ENCODE measurements at places on chromosomes 4 and X.
A peak's percentile ranks its signal among the peaks of the same experiment; 100 is the strongest.

DNA sequence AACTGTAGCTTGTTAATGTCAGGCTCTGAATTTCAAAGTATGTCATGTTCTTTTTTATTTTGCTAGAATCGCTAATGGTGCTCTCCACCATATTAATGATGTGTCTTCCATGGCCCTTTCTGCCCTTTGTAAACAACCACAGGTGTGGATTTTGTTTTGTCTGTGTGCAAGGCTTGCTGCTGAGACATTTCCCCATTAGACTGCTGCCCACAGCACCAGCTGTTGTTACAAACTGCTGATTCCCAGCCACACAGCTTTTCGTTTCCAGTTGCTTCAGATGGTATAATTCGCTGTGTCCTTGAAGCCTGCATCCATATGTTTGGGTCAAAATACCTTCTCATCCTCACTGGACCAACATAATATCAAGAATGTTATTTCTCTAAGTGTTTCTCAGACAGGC is 32.8 kb downstream of the KCNIP4 start:
- no peak for DNase-seq

- DNase-seq: peak; percentile 83
Observed at GRCh38 chr4:76584241-76585152, 149.5 kb downstream of the SHROOM3 start.

- DNase-seq: no peak
Observed at GRCh38 chr4:103074744-103075434, 1.7 kb downstream of the SLC9B2 start.

DNA sequence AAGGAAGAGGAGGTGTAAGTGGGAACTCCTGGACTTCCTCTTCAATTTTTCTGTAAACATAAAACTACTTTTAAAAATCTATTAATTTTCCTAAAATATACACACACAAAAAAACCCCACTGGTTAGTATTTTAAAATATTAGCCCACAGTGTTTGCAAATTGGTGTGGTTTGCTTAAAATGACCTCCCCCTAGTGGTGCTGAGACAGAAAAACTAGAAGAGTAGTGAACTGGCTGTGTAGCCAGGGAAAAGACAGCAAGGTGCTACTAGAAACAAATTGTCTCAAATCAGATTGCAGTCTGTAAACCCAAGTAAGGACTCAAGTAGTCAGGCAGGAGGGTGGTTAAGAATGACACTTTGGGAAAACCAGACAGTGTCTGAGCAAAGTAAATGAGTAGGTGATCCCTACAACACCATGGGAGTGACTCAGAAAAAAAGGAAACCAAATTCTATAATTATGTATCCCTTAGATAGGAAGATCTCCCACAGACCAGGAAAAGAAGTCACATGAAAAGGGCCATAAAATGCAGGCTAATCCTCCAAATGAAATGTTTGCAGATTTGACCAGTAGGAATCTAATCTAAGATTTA is 26.0 kb downstream of the AMTN start:
- no peak for DNase-seq

GRCh38 chr4:54840992-54841768 is 183.4 kb downstream of the KIT start:
- DNase-seq: peak; percentile 22

- DNase-seq: no peak
Observed at GRCh38 chr4:148850257-148850995, 408.2 kb upstream of the NR3C2 start.

DNA sequence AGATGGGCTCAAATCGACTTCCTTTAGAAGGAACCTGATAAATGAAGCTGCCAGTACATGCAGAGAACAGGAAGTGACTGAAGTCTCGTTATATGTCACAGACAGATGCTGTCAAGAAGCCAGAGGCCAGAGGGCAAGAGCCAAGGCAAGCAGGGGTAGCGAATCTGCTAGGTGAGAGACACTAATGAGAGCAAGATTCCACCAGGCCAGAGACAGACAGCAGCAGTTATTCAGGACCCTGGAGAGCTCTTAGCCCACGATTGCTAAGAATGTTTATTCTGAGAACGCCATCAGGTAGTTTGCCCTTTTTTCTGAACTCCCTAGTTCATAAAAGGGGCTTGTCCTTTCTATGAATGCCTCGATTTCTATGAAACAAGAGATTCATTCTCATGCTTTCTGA is 73.7 kb downstream of the BEND2 start:
- DNase-seq: peak; percentile 8

GRCh38 chrX:22660756-22661155 is 339.0 kb upstream of the DDX53 start:
- no peak for DNase-seq

- no peak for DNase-seq
Observed at GRCh38 chr4:90121676-90122354, 5.4 kb upstream of the CCSER1 start.

DNA sequence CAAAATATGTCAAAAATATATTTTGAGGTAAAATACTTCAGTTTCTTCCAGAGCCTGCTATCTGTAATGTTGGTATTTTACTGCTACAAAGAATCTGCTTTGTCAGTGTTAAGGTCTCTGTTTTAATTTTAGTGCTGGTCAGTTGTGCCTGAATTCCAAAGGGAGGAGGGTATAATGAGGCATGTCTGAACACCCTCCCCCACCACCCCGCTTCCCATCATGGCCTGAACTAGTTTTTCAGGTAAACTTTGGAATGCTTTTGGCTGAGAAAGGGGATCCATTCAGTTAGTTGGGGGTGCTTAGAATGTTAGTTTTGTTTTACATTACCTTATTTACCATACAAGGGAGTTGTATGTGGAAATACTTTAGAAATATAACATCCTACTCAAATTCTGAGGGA is 158.5 kb downstream of the MID1IP1 start:
- DNase-seq: no peak

- peak; percentile 90 for DNase-seq
Observed at GRCh38 chr4:118034053-118034785, at the start of gene NDST3. Gene NDST3, plus strand, starts transcription at chr4:118034486. Its CDS starts 19,425 bp downstream, at chr4:118053911.

- peak; percentile 3 for DNase-seq
Observed at GRCh38 chr4:8762356-8762755, 109.3 kb downstream of the HMX1 start.

DNA sequence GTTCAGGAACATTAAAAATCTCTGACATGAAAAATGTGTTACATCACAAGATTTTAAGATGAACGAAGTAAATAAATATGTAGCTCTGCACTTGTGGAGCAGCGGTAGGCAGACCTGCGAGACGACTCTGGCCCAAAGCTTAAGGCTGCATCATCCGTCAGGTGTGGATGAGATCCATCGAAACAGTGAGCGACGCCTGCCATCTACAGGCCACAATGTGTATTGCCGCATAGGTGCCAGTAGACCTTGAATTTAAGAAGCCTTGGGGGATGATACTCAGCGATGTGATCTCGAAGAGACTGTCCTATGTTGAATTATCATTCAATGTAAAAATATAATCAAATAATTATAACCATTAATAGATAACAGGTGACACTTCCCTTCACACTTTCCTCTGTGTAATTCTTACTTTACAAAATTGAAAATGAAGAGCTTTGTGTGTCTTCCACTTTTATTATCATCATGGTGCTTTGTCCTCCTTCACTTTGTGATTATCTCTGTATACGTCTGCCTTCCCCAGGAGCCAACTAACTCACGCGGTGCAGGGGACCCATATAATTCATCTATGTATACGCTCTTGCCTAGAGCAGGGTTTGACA is 851.0 kb downstream of the RAB28 start:
- DNase-seq: peak; percentile 75

DNA sequence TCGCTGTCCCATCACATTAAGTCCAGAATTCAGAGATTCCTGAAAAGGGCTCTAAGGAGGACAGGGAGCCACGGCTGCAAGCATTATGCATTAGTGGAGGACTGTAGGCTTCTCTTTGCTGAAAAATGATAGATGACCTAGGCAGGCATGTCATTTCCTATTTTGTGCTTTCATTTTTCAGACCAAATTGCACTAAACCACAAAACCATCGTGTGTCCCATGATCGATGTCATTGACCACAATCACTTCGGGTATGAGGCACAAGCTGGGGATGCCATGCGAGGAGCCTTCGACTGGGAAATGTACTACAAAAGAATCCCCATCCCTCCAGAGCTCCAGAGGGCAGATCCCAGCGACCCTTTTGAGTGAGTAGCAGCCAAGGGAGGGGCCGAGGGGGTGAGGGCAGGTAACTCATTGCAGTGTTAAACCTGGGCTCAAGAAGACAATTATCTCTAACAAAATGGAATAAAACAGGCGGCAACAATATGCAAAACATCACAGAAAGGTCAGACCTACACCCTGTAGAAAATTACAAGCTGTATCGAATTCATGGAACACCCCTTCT is 355.2 kb upstream of the GALNT7 start:
- DNase-seq: no peak

DNA sequence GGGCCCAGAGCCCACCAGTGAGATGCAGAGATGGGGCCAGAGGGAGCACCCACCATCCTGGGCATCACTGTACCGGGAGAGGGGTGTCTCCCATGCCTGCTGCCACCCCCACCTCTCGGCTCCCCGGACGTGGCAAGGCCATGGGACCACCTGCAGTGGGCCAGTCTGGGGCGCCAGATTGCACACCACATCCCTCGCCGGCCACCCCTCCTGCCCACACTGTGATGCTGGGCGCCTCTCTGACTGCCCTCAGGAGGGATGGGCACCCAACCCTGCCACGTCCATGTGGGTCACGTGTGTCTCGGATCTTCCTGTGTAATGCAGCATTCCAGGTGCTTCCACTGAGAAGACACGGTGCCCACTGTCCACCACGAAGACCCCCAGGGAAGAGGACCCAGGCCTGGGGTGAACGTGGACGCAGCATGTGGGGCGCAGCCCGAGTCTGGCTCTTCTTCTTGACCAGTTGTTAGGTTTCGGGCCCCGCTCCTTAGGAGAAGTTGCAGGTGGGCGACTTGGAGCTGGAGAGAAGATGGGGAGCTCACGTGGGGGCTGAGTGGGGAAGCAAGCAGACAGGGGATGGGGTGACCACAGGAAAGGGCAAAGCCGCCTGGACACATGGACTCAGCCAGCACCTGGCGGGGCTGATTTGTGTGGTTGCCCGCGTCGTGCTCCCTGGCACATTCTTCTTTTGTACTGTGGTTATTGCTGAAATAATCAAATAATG is 47.7 kb downstream of the ZFYVE28 start:
- DNase-seq: no peak

- peak; percentile 36 for DNase-seq
Observed at GRCh38 chrX:12770440-12770839, 20.8 kb upstream of the PRPS2 start.

GRCh38 chr4:41257257-41257901 is 651 bp downstream of the UCHL1 start:
- peak; percentile 49 for DNase-seq

DNA sequence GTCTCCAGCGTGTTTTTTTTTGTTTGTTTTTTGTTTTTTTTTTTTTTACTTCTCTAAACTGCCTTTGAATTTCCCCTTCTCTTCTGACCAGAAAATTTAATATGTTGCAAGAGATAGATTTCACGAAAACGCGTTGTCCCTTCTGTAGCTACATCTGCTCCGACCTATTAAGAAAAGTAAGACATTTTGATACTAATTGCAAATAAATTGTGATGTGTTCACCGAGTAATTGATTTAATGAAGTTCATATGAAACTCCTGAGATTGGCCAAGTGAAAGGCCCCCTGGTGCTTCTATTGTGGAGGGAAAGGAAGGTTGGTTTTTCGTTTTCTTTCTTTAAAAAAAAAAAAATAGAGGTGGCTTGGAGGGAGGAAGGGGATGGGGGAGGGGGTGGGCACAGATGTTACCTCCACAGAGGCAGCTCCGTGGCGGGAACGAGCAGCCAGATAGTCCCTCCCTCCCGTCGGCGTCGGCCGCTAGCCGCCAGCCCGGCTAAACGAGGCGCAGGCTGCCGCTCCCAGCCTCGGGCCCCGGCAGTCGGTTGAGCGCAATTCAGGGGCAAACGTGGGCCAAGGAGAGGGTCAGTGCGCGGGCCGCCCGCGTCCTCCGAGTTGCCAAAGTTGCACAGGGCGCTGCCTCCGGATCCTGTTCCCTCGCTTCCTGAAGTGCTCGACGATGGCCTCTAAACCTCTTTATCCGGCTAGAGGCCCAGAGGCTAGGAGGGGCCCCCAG is 139.1 kb upstream of the ZIC3 start:
- no peak for DNase-seq

DNA sequence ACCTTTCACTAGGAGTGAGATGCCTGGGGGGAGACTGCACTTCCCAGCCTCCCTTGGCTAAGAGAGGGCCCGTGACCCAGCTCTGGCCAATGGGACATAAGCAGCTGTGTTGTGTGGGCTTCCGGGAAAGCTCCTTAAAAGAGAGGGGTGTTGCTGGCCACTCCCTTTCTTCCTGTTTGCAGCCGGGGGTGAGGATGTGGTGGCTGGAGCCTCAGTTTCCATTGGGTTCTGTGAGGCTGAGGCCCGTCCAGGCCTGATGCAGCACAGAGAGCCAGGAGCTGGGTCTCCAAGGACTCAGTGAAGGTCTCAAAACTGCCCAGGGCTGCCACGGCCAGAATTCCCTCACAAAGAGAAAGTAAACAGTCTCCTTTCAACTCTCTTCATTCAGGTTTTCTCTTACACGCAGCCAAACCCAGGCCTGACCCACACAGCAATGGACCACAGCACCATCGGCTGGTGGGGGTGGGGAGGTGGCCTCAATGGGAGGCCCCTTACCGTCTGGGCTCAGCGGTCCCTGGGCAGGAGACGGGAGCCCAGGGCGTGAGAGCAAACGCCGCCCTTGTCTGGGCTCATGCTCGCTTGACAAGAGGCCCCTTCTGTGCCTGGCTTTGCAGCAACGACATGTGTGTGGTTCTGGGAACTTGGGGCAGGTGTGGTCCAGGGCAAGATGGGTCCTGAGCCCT is 6.6 kb downstream of the NKX1-1 start:
- no peak for DNase-seq

GRCh38 chr4:54659749-54660535 is 2.2 kb downstream of the KIT start:
- DNase-seq: no peak

GRCh38 chrX:72255445-72255844 is 16.6 kb upstream of the ERCC6L start:
- no peak for DNase-seq

GRCh38 chrX:134753718-134754008 is 95.4 kb upstream of the PLAC1 start:
- peak; percentile 63 for DNase-seq

GRCh38 chr4:82484996-82485783 is 54.8 kb downstream of the ENOPH1 start:
- DNase-seq: no peak

GRCh38 chr4:144353292-144353691 is 212.8 kb upstream of the GYPA start:
- DNase-seq: peak; percentile 64

GRCh38 chr4:184649971-184650855 is 675 bp downstream of the PRIMPOL start:
- DNase-seq: peak; percentile 58

DNA sequence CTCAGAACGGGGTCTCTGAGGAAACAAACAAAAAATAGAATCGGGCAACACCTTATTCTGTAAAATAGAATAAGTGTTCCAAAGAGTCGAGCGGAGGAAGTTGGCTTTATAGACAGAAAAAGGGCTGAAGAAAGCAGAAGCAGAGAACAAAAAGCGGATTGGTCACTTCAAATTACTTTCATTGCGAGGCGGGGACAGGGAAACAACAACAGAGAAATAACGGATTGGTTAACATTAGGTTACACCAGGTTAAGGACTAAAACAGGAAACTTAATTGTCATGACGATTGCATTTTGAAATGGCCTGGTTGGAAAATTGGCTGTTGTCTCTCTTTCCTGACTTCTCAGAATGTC is 433 bp upstream of the COQ2 start:
- DNase-seq: peak; percentile 70

- DNase-seq: no peak
Observed at GRCh38 chr4:74166135-74166534, 8.2 kb downstream of the MTHFD2L start.

Measured in umbilical cord (tissue), 2 donors.